Fibroblast of skin of scalp (primary cell): ENCODE measurements at places on chromosomes 7 and 10.
A peak's percentile ranks its signal among the peaks of the same experiment; 100 is the strongest.

GRCh38 chr7:72445075-72445474 is 32.9 kb upstream of the CALN1 start:
- no peak for DNase-seq

DNA sequence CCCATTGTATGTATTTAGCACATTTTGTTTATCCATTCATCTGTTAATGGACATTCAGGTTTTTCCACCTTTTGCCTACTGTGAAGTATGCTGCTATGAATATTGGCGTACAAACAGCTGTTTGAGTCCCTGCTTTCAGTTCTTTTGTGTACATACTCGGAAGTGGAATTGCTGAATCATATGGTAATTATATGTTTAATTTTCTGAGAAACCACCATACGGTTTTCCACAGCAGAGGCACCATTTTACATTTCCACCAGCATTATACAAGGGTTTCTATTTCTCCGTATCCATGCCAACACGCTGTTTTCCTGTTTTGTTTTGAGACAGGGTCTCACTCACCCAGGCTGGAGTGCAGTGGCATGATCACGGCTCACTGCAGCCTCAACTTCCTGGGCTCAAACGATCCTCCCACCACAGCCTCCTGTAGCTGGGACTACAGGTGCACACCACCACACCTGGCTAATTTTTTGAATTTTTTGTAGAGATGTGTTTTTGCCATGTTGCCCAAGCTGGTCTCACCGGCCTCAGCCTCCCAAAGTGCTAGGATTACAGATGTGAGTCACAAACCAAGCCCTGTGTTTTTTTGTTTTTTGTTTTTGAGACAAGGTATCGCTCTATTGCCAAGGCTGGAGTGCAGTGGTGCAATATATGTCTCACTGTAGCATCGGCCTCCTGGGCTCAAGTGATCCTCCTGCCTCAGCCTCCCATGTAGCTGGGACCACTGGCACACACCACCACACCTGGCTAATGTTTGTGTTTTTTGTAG is 22.1 kb upstream of the FBXW4 start:
- no peak for DNase-seq

GRCh38 chr7:36736090-36736898 is 12.0 kb upstream of the AOAH start:
- no peak for DNase-seq

GRCh38 chr7:19713676-19714075 is 4.8 kb upstream of the POLR1F start:
- DNase-seq, result peak; percentile 53

DNA sequence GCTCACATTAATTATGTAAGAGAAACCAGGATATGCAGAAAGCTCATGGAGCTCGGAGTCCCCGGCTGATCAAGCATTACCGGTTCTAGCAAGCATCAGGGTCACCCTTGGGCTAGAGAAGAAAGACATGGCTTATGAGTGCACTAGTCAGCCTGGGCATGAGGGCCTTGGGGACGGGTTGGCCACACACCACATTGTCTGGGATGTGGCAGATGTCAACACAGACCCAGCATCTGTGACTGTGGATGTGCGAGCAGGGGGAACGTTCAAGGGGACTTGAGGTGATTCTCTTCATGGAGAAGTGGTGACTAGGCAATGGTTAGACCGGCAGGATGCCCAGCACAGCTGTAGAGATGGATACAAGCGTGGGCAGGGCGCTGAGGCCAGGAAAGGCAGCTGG is 13.7 kb downstream of the ZMIZ2 start:
- no peak for DNase-seq

- DNase-seq, result no peak
Observed at GRCh38 chr7:35752742-35753141, 48.1 kb upstream of the SEPTIN7 start.

GRCh38 chr7:71594736-71595135 is 462.8 kb downstream of the GALNT17 start:
- DNase-seq, result peak; percentile 25

- no peak for DNase-seq
Observed at GRCh38 chr7:38189231-38189938, 11.3 kb downstream of the STARD3NL start.

DNA sequence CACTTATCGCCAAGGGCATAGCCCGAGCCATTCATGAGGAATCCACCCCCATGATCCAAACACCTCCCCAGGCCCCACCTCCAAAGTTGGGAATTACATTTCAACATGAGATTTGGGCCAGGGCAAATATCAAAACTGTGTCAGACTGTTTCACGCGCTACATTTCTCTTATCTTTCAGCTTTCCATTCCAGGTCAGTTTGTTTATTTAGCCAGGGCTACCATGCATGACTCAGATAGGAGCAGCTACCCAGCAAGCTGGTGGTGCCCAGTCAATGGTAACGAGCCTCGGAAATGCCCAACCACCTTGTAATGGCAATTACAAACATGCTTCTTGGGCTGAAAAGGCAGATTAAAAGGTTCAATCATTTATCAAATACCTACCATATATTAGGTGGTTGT is 43.6 kb upstream of the BAMBI start:
- DNase-seq, result no peak

GRCh38 chr10:126252884-126253610 is 135.2 kb downstream of the ADAM12 start:
- peak; percentile 100 for DNase-seq

DNA sequence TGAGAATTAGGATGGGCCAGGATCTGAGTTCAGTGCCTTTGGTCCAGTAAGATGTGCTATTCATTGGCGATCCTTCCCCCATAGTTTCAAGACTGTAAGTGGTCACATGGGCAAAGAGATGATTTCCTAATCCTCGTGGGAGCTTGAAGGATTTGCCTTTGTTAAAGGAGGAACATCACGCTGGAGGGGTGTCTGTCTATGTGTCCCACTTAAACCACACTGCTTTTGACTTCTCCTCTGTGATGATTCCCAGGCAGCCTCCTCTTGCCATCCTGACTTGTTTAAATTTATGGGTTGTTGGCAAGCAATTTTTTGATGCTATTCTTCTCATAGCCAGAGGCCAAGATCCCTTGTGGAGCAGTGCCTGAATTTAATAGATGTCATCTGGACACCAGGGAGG is 154.0 kb downstream of the TCF7L2 start:
- DNase-seq, result peak; percentile 75

DNA sequence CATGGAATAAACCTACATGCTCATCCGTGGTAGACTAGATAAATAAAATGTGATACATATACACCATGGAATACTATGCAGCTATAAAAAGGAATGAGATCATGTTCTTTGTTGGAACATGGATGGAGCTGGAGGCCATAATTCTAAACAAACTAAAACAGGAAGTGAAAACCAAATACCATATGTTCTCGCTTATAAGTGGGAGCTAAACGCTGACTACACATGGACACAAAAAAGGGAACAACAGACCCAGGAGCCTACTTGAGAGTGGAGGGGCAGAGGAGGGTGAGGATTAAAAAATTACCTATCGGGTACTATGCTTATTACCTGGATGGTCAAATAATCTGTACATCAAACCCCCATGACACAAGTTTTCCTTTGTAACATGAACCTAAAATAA is 68.7 kb upstream of the SEC61G start:
- DNase-seq, result no peak

- DNase-seq, result no peak
Observed at GRCh38 chr10:126098226-126098581, 201.8 kb downstream of the FANK1 start.

DNA sequence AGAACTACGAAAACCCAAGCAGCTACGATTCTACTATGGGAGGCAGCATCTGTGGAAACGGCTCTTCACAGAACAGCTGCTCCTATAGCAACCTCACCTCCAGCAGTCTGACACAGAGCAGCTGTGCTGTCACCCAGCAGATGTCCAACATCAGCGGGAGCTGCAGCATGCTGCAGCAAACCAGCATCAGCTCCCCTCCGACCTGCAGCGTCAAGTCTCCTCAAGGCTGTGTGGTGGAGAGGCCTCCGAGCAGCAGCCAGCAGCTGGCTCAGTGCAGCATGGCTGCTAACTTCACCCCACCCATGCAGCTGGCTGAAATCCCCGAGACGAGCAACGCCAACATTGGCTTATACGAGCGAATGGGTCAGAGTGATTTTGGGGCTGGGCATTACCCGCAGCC is 81.6 kb upstream of the SAMD8 start:
- DNase-seq, result no peak

DNA sequence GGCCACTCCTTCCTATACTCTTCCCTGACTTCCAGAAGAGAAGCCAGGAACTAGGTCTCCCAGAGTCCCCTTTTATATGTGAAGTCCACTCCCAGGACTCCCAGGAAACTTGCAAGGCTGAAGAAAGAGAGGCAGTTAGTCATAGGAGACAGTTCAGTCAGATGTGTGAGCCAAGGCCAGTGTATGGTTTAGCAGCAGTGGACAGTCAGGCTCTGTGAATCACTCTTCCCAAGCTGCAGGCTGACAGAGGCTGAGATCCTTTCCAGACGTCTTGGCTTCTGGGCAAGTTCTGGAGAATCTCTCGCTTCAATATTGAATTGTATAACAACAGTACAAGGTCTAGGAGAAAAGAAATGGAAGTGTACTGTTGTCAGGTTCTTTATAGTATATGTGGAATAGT is 26.9 kb downstream of the BLVRA start:
- peak; percentile 75 for DNase-seq

- peak; percentile 24 for DNase-seq
Observed at GRCh38 chr10:102113956-102114857, 6.0 kb downstream of the LDB1 start.

- peak; percentile 86 for DNase-seq
Observed at GRCh38 chr10:10500937-10501336, 516.7 kb upstream of the CELF2 start.

GRCh38 chr10:62723375-62723774 is 81.1 kb upstream of the ADO start:
- DNase-seq, result no peak

GRCh38 chr10:19921300-19922140 is 105.3 kb downstream of the PLXDC2 start:
- DNase-seq, result peak; percentile 86

DNA sequence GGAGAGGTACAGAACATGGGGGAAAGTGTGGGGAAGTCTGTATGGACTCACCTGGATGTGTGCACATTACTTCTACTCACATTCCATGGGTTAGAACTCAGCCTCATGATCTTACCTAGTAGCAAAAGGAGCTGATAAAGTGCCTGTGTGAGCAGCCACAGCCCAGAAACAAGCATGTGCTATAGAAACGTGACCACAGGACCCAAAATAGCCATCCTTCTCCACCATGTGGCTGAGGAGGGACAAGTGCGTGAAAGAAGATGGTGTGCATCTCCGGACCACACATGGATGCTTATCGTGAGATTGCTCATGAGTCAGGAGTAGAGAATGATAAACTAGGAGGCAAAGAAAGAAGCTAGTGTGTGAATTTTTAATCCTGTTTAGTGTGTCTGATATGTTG is 336.4 kb upstream of the PLXDC2 start:
- no peak for DNase-seq

- DNase-seq, result no peak
Observed at GRCh38 chr10:132336064-132336746, 4.2 kb downstream of the LRRC27 start.

GRCh38 chr10:73131301-73131700 is 21.0 kb downstream of the NUDT13 start:
- no peak for DNase-seq

GRCh38 chr10:43205681-43206390 is 61.0 kb downstream of the RASGEF1A start:
- DNase-seq, result no peak

GRCh38 chr10:44334091-44334490 is 50.8 kb downstream of the CXCL12 start:
- DNase-seq, result no peak

DNA sequence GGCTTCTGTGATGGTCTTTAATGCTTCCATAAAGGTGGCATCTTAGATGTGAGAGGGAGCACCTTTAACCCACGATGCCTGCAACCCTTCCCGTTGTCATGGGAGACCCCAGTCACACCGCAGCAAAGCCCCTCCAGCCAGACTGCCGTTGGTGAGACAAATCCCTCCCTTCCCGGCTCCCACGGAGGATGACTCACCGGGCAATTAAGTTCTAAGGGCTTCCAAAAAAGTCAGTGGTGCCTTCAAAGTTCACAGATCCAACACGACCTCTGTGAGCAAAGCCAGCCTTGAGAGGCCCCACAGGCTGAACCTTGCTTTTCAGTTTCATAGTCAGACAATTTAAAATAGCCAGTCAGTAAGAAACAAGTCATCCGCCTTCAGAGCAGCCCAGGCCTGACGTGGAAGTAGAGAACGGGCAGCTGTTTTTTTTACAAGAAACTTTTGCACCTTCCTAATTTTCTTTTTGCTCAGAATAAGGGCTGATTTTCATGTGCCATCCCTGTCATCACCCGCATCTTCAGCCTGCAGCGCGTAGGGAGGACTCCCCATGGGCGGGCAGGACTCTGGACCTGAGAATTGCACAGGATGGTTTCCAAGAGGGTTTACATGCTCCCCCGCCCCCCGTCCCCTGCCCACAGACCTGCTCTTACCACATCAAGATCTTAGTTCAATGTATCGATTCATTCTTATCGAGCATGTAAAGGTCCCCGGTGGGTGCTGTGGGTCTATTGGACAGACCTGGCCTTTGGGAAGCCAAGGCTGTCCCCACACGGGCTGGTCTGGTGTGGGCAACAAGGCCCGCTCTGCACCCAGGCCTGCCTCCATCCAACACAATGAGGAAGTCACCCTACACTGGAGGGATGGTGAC is 333.9 kb downstream of the DNAJB6 start:
- peak; percentile 12 for DNase-seq

- DNase-seq, result peak; percentile 43
Observed at GRCh38 chr7:5234852-5235831, 45.1 kb downstream of the WIPI2 start.

DNA sequence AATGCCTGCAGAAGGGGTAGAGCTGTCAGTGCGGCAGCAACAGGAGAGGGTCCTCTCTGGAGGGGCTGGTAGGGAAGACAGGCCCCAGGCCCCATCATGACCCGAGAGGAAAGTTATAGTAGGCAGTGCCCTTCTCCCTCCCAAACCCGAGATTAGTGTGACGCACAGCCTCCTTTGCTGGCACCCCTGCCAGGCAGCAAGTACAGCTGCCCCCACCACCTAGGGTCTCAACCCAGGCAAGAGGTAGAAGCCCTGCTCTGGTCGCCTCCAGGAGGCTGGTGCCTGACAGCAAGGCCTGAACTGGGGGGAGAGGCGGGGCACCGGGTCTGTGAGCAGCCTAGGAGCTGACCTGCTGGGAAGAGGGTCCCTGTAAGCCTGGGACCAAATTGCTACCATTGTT is 15.5 kb downstream of the LOXL4 start:
- DNase-seq, result no peak

- DNase-seq, result no peak
Observed at GRCh38 chr10:104340641-104341040, 2.4 kb upstream of the ITPRIP start.

GRCh38 chr10:28879875-28880682 is 202.8 kb downstream of the BAMBI start:
- DNase-seq, result peak; percentile 78
